GF-D8 (cell line): ENCODE measurements at places on chromosomes 4 and X.

DNA sequence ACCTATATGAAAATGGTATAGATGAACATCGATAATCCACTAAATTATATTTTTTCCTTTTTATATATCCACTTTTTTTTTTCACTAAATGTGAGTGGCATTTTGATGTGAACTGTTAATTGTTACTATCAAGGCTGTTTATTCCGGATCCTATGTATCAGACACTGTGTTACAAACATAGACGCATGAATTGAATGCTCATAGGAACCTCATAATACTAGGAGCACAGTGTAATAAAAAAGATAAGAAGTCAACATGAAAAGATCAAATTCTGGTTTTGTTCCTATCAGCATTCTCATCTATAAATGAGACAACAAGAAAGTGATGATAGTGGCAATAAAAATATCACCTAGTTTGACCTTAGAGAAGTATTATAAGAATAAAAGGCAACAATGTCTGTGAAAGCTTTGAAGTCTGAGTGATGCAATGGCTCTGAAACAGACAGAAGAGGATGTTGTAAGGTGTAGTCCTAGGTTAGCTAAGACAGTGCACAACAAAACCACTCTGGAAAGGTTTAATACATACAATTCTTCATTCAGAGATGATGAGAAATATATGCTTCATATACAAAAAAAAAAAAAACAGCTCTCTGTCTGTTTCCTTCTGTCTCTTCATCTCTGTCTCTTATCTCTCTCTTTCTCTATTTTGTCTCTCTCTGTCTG is 148.6 kb upstream of the NLGN4X start:
- DNase-seq: no peak

GRCh38 chrX:142503967-142504643 is 299.0 kb upstream of the MAGEC2 start:
- no peak for DNase-seq

- no peak for DNase-seq
Measured at GRCh38 chrX:126770179-126770578, 49.4 kb upstream of the PRR32 start.

DNA sequence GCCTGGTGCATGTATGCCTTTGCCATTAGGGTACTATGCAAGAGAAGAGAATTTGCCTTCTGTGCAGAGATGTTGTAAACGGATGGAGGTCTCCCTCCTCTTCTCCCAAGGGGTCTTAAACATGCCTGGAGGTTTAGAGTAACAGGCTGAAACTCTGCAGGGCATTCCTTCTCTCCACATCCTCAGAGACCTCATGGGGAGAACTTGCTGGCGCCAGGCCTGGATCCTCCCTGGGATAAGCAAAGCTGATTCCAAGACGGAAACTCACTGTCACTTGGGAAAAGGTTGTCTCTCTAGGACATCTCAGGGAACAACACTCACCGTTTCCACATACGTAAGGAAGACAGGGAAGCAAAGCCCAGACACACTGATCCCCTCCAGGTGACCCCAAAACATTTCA is 76.9 kb upstream of the GPM6B start:
- DNase-seq: no peak

DNA sequence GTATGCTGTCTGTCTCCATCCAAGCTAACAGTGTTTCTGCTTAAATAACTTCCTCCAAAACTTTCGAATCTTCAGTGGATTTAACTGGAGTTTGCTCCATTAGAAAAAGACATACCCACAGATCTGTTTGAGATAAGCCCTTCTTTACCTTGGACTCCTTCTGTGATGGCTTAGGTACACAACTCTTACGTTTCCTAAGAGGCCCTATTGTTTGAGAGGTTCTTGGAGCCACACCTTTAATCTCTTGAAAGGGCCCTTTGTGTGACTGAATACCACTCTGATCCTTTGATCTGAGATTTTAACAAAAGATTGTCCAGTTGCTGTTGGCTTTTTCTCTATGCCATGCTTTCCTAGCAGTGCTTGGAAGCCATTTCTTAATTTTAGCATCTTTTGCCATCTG is 92.5 kb downstream of the AKAP4 start:
- no peak for DNase-seq

- DNase-seq: no peak
Measured at GRCh38 chr4:156983366-156983765, 11.8 kb upstream of the PDGFC start.

DNA sequence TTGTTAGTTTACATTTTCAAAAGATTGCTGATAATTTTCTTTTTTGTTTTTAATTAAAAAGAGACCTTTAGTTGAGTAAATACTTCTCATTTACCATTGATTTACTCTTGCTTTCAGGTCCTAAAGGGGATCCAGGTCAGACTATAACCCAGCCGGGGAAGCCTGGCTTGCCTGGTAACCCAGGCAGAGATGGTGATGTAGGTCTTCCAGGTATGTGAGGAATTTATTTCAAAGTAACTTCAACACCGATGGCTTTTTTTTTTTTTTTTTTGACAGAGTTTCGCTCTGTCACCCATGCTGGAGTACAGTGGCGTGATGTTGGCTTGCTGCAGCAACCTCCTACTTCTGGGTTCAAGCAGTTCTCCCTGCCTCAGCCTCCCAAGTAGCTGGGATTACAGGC is 135.1 kb downstream of the IRS4 start:
- no peak for DNase-seq

- no peak for DNase-seq
Measured at GRCh38 chr4:54614149-54614548, 43.6 kb upstream of the KIT start.

GRCh38 chr4:56264873-56265272 is 122.4 kb downstream of the AASDH start:
- DNase-seq: no peak

GRCh38 chr4:101761405-101761804 is 29.1 kb upstream of the BANK1 start:
- DNase-seq: no peak

- no peak for DNase-seq
Measured at GRCh38 chr4:76276813-76277212, 25.3 kb downstream of the FAM47E start.

GRCh38 chr4:127196655-127197352 is 436.0 kb upstream of the INTU start:
- DNase-seq: no peak

DNA sequence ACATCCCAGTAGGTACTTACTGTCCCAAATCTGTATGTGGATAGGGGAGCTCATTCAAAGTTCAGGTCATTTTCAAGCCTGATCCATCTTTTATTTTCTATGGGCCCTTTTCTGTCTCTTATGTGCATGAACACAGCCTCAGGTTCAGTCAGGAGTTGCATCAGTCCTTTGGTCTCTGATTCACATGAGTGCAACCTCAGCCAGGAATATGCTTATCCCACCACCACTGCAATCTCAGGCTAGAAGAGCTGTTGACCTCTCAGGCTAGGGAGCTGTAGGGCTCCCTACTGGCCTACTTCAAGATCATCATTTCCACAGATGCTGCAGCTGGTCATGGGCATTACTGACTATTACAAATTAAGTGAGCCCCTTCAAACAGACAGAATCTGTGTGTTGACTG is 27.2 kb downstream of the AASDH start:
- no peak for DNase-seq

GRCh38 chrX:12866451-12867377 is at the start of gene TLR7:
TSS of gene TLR7 (plus strand) at chrX:12867072. CDS start at chrX:12867579, 507 bp downstream.
- no peak for DNase-seq

GRCh38 chr4:54006755-54007154 is 57.6 kb downstream of the CHIC2 start:
- no peak for DNase-seq

DNA sequence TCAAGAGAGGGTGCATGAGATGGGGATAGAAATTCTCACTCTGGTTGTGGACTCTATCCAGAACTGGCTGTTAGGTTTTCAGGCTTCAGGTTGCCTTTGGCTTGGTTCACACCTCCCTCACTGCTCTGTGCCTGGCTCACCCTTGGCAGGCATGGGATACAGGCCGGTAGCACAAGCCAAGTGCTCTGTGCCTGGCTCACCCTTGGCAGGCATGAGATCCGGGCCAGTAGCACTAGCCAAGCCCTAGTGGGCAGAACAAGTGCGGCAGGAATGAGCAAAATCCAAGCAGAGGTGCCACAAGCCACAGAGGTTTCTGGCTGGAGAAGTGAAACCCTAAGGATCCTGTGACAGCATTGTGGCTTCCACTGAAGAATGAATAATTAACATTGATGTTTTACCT is 1642.3 kb downstream of the C4orf33 start:
- no peak for DNase-seq

- no peak for DNase-seq
Measured at GRCh38 chr4:99848591-99849001, 32.0 kb downstream of the DAPP1 start.

DNA sequence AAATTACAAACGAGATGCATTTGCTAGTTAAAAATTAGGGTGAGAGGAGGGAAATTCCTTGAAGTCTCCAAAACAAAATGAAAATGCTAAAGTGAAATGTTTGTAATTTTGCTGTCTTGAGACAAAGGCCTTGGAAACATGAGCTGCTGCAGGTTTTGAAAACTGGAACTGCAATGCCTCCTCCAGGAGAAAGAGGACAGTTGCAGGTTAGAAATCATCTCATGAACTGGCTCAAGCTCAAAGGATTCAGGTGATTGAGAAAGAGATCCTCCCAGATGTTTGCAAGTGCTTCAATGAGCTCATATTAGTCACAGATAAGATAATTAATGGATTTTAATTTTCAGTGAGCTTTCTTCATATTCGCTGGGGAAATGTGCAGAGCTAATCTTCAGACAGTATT is 32.4 kb downstream of the SMPX start:
- no peak for DNase-seq

DNA sequence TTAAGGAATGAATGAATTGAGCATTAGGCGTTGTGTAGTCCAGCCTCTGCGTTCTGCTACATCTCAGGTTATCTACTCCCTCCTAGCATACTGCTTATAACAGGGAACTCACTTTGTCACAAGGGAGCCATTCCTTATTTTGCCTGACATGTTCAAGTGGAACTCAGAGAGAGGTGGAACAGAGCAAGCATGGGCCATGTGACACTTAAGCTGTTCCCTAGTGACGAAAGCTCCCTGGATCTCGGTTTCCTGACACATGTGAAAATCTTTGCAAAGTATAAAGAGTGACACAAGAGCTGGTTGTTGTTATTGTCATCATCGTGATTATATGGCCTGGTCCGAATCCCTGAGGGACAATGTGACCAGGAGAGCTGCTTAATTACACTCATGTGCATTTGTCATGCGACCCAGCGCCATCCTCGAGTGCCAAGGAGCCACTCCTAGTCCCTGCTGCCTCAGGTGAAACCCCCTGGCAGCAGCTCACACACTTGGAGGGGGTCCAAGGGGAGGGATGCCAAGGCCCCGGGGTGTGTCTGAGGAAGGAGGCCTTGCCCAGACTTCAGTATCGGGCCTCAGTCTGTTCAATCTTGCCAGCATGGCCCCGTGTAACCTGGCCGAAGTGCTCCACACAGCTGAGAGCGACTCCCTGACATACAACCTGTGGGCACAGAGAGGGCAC is 98.5 kb upstream of the MAP3K15 start:
- DNase-seq: no peak

GRCh38 chr4:188727746-188728145 is 588.5 kb downstream of the TRIML1 start:
- DNase-seq: no peak

- DNase-seq: no peak
Measured at GRCh38 chr4:79636991-79637390, 229.0 kb upstream of the GK2 start.

DNA sequence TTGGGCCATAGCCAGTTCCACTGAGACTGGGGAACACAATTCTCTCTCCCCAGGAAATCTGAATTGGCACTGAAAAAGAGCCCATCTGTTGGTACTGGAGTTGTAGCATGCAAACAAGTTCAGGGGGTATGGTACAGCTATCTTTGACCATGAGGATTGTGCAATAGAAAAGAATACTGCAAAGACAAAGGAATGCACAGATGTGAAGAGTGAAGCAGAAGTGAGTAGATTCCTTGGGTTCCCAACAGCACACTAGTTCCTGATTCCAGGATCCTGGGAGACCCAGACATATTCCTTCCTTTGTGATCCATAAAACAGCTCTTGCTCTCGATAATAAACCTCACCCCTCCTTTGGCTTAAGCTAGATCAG is 43.3 kb upstream of the CTAG2 start:
- DNase-seq: no peak

DNA sequence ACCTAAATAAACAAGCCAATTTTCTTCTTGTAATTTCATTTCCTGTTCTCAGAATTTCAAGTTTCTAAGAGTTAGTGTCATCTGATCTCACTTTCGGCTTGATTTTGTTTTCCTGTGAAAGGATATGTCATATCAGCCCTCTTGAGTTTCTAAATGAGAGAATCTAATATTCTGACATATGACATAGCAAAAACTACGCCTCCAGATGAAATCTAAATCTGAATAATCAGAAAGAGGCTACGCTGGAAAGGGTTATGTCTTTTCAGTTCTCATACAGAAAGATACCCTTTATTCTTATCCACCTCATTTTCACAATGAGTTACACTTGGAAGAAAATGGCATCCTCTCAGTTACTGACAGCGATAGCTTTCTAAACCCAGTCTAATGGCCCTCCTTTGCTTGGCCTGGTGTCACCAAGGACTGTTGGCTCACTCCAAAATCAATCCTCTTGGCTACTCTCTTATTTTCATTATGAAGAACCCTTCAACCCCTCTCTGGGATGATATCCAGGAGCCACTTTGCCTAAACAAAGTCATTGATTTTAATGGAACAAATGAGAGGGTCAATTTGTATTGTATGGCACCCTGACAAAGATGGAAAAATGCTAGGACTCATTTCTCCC is 65.6 kb downstream of the ASB9 start:
- no peak for DNase-seq

DNA sequence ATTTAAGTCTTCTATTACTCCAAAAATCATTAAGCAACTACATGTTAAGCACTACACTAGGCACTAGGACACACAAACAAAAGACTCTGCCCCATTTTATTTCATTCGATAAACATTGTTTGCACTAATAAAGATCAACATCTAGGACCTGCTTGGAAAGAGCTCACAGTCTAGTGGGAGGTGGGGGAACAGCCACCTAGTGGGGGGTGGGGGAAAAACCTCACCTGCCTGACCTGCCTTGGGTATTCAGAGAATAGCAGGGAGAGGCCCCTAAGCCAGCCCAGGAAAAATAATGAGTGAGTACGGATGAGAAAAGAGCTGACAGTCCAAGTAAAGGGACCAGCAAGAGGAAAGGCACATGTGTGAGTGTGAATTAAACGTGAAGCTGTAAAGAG is 52.2 kb downstream of the PRDM5 start:
- no peak for DNase-seq
